ENCODE measurements at places on chromosomes 12 and 14. TPM values are rescaled to one million over a fixed set of nuclear protein-coding genes. Genes with fewer than 3 reads are reported as not detected.
A peak's percentile ranks its signal among the peaks of the same experiment; 100 is the strongest.

GRCh38 chr14:101707068-101707842 lies 54.3 kb upstream of the PPP2R5C start:
- DNase-seq, result peak; percentile 59

The DNAH10 gene
- 1.2 TPM for total RNA-seq

The CLEC6A gene
- total RNA-seq, result not detected

The METAP2 gene
- total RNA-seq, result 69.6 TPM

DNA sequence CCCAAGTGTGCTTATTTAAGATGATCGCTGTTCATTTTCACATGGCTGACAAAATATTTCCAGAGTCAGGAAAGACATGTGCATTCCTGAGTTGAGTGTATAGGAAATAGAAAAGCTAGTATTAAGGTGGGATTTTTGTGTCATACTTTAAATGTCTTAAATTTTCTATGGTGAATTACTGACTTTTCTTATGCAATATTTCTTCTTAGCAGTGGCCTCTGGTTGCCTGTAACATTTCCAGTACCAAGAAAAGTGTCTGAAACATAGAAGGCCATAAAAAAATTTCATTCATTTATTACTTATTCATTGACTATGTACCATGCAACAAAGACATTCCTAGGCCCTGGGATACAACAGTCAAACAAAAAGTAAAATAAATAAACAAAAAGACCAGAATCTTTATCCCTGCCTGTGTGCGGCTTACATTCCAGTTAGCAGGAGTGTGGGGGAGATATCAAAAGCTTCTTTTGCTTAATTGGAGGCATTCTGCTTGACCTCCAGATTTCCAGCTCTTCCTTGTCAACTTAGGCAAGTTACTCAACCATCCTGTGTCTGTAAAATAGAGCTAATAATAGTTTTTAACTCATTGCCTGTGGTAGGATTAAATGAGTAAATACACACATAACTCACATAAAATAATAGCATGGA lies 216.3 kb upstream of the FLRT2 start:
- DNase-seq, result no peak

- DNase-seq, result no peak
Observed at GRCh38 chr12:107906707-107907106, 132.2 kb downstream of the ASCL4 start.

- no peak for DNase-seq
Observed at GRCh38 chr12:104622928-104623327, 166.2 kb downstream of the CHST11 start.

- no peak for DNase-seq
Observed at GRCh38 chr12:52254965-52255751, 19.3 kb upstream of the KRT86 start.

- no peak for DNase-seq
Observed at GRCh38 chr14:81392976-81393643, 7.0 kb downstream of the STON2 start.

DNA sequence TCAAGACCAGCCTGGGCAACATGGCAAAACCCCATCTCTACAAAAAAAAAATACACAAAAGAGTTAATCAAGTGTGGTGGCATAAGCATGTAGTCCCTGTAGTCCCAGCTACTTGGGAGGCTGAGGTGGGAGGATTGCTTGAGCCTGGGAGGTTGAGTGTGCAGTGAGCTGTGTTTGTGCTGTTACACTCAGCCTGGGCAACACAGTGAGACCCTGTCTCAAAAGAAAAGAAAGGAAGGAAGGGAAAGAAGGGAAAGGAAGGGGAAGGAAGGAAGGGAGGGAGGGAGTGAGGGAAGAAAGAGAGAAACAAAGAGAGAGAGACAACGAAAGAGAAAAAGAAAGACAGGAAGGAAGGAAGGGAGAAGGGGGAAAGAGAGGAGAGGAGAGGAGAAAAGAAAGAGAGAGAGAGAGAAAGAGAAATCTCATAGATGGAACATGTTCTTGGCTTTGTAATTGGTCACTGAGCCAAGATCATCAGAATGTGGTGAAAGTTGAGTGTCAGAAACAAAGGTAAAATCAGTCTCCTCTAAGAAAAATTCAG lies 26.8 kb upstream of the NAP1L1 start:
- DNase-seq, result no peak

The E2F7 gene
- total RNA-seq, result 6.2 TPM

The C12orf60 gene
- total RNA-seq, result 1.8 TPM

- no peak for DNase-seq
Observed at GRCh38 chr14:99099051-99099787, 172.8 kb downstream of the BCL11B start.

The BEST3 gene
- not detected for total RNA-seq

The RFC5 gene
- 8.3 TPM for total RNA-seq

GRCh38 chr12:43835264-43835655 lies 621 bp upstream of the TMEM117 start:
- DNase-seq, result no peak

DNA sequence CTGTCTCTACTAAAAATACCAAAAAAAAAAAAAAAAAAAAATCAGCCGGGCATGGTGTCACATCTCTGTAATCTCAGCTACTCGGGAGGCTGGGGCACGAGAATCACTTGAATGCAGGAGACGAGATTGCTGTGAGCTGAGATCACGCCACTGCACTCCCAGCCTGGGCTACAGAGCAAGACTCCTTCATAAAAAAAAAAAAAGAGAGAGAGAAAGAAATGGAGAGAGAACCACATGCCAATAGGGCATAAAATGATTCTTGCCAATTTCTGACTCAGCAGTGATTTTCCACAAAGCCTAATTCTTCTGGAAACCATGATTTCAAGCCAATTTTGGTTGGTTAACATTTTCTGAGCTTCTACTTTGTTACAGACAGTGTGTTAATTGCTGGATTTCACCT lies 250.4 kb upstream of the SEL1L start:
- no peak for DNase-seq

GRCh38 chr12:121719926-121720414 lies 7.4 kb downstream of the TMEM120B start:
- no peak for DNase-seq

DNA sequence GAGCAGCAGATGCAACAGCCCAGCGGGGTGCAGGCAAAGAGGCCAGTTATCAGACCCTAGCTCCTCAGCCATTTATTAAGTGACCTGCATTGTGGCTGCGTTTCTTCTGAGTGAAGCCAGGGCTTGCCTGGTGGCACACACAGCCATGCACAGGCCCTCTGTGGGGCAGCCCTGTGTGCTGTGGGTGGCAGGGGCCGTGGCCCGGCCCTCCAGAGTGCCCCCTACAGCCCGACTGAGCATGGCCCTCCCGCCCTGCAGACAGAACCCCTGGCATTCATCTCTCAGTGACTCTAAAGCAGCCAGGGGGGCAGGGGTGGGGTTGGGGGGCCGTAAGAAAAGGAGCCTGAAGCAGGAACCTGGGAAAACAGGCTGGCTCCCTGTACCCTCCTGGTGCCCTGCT lies 226.0 kb upstream of the PWP1 start:
- DNase-seq, result no peak

DNA sequence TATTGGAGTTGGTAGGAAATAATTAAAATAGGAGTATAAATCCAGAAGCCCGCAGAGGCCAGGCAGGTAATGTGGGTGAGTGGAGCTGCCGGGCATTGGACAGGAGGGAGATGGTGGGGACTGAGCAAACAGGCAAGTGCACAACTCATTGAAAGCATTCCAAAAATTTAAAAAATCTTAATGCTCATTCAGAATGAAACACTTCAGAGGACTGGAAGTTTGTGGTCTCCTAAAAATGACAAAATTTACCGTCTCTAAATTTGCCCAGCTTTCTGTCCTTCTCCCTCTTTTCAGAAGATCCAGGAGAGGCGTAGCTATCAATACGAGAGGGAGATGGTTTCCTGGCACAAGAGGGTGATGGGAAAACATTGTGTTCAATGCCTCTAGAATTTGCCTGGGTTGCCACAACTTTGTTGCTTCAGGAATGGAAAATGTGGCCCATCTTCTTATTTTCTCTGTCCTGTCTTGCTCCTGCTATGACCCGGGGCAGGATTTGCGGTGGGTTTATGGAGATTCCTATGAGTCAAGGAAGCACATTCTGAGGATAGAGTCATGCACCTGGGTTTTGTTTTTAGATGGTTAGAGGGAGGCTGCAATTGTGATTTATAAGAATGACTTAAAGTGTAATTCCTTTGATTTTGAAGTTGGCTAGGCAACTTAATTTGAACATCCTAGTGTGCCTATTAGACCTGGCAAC lies 72.2 kb downstream of the BORCS5 start:
- DNase-seq, result no peak

DNA sequence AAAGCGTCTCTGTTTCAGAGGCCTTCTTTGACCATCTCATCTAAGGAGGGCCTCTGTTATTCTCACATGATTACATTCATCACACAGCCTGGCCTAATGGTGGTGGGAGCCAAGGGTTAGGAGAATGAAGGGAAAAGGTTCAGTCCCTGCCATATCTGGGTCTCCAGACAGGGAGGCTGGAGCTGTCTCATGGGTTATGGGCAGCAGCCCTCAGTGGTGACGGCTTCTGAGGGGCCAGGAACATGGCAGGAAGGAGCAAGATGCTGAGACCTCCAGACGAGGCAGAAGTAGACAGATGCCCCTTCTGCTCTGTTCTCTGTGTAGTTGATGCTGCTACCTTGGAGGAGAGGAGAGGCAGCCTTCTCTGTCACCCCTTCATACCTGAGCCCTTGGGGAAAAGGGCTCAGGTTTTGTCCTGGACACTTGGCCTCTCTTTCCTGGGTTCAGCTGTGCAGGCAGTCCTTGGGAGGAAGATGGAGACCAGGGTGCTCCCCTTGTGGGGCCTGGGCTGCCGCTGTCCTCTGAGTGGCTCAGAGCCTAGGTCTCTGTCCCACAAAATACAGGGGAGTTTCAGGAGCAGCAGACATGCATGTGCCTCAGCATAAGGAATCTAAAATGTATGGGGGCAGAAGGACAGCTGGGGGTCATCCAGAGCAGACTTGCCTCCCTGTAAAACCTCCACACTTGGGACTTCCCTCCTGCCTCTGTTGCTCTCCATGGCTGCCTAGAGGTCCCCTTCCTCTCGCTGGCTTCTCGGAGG lies 3.6 kb downstream of the IFI27L2 start:
- DNase-seq, result no peak

DNA sequence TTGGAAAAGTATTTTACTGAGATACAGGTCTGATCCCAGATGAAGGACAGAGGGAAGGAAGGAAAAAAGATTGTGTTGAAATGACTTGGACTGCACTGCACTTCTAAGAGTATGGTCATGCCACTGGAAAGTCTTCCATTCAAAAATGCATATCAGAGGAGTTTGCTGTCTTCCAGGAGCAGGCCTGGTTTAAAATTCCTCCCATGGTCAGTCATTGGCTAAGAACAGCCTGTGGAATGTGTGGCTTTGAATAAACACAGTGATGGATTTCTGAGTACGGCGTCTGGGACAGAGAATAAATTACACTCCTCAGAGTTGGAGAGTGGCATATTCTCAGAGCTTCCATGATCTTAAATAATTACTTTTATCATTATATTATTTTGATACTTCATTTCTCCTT lies 245.8 kb upstream of the PDZRN4 start:
- no peak for DNase-seq

GRCh38 chr14:52068615-52069306 lies at the start of gene NID2:
Gene NID2, minus strand, starts transcription at chr14:52069059. Its CDS starts 65 bp downstream, at chr14:52068994.
- peak; percentile 84 for DNase-seq

GRCh38 chr14:29311983-29312382 lies 545.4 kb downstream of the FOXG1 start:
- DNase-seq, result no peak

The CAPZA3 gene
- not detected for total RNA-seq

- no peak for DNase-seq
Observed at GRCh38 chr14:36021030-36021422, 155.5 kb downstream of the PTCSC3 start.

- DNase-seq, result no peak
Observed at GRCh38 chr12:5272018-5272785, 159.7 kb upstream of the NTF3 start.

GRCh38 chr14:37411079-37411735 lies 183.8 kb downstream of the FOXA1 start:
- DNase-seq, result no peak
